ENCODE measurements at places on chromosomes 5 and 9.

DNA sequence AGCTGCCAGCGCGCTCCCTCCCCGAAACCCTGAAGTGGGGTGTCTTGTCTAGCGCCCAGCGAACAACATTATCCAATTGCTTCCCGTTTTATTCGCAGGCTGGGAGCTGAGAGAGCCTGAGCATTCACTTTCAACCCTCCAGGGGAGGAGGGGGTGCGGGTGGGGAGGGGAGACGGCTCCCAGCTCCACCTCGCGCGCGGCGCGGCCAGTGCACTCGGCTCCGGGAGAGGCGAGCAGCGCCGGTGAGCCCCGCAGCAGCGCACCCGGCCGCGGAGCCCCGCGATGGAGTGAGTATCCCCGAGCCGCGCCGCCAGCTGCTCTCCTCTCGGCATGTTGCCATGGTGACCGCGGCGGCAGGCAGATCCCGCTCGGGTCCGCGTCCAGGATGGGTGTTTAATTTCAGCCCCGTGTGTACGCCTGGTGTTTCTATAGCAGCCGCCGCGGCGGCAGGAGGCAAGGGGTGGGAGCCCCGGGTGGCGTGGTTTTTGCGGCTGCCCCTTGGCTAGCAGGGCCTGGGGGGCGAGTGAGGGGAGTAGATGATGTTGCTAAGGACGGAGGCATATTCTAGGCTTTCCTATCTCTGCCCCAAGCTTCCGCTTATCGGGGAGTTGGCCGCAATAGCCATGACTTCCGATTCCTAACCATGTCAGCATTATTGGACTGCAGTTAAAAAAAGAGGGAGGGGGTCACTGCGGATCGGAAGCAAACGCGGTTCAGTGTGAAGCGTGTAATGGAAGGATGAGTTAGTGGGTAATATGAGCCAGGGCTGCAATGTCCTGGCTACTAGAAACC, 139.2 kb upstream of the PALM2AKAP2 start:
- no peak for DNase-seq

- no peak for DNase-seq
Measured at GRCh38 chr9:35026671-35027070, 37.1 kb downstream of the DNAJB5 start.

DNA sequence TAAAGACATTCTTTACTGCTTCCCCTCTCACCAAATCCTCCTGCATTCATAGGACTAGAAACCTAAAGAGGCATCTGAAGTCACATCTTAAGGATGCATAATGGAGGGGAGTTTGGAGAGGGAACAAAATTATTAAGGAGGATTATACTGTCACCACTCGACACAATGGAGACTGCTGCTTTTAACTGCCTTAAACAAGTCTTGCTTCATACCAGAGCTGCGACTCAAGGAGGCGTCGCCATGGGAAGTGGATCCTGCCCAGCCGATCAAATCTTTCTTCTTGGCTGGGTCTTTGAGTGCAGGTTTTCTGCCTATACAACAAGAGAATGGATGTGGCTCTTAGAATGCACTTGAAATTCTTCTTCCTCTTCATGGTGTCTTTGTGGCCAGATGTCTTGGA, 66.7 kb upstream of the FOXE1 start:
- DNase-seq: no peak

- no peak for DNase-seq
Measured at GRCh38 chr9:86639899-86640379, 285.7 kb upstream of the TUT7 start.

DNA sequence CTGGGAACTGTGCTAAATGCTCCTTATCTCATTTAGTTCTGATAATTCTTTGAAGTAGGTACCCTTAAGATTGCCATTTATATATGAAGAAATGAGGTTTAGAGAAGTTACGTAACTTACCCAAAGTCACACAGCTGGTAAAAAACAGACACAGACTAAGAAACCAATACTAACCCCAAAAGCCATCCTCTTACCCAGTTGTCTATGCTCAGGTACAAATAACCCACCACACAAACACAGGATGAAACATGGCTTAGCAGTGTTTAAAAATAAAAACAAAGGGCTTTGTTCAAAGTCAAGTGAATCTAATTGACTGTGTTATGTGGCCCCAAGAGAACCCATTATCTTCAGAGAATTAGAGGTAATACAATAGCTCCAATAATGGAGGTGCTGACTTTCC, 37.0 kb upstream of the IL7R start:
- DNase-seq: peak; percentile 7

DNA sequence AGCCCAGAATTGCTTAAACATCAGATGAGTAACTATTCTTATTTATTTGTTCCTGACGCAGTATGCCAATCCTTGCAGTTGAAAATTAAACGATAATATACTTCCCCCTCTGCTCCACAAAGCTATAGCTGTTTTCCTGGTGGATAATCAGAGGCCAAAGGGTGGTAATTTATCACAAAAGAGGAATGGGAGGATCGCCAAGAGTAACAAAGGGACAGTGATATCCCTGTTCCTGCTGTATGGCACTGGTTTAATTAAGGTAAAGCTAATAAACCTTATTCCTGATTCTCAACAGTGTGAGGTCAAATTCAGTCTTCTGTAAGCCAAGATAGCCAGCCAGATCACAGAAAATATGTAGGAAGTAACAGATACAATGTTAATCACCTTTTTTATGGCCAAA, 33.4 kb upstream of the PTGER4 start:
- no peak for DNase-seq

GRCh38 chr9:14349146-14349446, 35.2 kb upstream of the NFIB start:
- DNase-seq: no peak

DNA sequence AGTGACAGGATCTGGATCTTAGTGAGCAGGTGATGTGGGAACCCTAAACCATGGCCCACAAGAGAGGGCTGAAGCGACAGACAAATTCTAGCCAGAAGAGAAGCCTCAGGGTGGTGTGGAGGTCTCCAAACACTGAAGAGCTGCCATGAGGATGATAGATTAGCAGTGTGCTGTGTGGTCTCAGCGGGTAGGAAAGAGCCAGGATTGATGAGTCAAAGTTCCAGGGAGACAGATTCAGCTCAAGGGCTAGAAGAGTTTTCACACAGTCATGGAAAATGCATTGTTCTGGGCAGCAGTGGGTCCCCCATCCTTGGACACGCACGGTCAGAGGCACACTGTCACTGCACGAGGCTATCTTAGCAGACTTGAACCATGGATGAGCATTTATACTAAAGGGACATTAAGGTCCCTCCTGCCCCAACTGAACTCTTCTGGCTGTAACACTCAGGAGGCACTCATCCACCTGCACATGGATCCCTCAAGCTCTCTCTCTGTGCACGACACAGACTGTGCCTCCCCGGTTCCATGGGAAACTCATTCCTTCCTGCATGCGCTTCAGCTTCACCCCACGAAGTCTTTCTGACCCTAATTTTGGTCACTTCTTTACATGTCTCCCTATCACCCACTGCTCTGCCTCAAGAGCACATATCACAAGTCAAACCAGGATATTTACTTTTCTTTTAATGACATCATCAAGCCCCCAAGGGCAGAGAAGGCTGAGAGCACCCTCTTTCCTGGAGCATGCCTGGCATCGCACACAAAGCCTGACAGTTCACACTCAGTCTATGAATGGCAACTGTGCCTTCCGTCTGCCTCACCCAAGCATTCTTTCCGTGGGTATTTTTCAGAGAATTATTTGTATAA, 84.8 kb downstream of the TLE1 start:
- DNase-seq: no peak

DNA sequence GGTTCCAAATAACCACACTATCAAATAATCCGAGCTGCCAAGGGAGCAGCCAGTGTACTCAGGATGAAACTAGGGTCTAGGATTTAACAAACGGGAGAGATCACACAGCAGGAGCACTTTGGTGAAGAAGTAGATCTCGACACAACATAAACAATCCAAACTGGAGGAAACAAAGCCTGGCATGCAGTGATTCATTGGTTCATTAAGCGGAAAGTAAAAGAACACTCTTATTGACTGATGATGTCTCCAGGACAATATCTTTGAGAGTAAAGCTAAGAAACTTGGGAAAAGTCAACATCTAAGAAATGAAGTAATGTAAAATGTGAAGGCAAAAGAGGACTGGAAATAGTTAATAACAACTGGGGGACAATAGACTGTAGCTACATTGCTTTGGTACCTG, 1478.3 kb upstream of the CDH9 start:
- no peak for DNase-seq

DNA sequence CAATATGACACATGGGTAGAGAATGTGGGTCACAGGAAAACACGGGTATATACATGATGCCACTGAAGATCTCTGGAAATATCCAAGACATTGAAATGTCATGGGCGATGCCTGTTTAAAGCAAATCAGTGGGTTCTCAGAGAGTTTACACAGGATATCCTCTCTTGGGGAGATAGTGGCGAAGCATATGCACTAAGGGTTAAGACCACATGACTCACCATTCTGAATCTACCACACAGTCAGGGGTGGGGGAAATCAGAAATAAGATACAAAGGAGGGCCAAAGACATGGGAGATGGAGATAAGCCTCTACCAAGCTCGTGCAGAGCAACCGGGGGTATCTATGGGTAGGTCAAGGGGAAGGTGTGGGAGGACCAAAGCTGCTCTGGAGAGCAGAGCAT, 58.8 kb downstream of the SH3PXD2B start:
- DNase-seq: no peak

GRCh38 chr9:15007698-15008097, 97.5 kb upstream of the FREM1 start:
- no peak for DNase-seq

DNA sequence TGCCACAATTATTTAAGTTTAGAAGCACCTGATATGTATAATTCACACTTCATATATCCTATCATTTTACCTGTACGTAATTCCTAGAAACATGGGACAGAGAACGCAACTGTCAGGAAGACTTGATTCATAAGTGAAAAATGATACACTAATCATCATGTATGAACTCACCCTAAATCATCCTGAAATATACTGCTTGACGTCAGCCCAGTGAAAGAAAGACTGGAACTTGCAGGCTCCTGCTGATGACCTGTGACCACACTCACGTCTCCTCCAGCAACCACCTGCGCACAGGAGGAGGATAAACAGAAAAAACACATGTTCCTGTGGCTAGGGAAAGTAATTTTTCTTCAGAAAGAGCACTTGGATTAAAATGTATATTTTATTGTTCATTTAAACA, 169.7 kb downstream of the MPDZ start:
- no peak for DNase-seq

DNA sequence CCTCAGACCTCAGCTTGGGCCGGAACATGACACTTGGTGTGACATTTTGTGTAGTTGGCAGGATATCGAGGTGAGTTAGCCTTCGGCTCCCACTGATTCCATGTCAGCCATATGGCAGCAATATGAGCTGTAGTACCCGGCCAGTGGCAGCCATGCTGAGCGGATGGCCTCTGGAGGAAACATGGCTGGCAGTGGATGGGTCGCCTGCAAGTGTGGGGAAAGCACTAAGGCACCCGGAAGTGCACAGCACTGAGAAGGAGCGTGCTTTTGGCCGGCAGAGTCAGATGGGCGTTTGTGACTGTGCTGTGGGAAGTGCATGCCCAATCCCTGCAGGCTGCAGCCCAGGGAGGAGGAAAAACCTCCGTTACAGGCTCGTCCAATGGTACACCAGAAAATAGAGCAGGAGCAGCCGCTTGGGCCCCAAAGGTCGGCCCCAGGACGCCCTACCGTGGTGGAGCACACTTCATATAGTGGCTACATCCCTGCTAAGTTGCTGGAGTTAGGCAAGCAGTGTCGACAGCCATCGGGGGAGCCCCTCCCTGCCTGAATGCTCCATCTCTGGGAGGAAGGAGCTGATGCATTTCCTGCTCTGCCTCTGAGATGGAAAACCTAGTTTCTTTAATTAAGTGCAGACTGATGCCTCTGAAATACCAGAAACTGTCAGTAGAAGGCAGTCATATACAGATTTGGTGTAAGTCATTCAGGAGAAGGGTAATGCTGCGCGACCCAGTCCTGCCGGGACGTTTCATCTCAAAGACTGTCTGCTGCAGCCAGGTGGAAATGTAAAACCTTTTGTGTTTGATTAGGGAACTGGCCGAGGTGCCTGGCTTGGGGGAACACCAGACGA, 2185.8 kb upstream of the ACO1 start:
- DNase-seq: no peak

DNA sequence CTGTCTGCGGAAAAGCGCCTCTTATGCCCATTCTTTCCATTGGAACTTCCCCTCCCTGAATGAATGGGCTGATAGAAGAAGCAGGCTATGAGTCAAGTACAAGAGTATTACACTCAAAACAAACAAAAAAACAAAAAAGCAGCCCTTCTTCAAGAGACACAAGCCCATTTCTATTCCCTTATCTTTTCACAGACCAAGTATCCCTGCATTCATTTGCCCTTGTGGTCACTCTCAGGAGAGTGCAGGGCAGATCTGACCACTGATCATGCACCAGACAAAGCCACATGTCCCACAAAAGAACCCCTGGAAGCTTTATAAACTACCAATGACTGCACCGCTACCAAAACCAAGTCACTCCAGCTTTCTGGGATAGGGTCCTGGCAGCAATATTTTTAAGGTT, 262.5 kb upstream of the TAS2R1 start:
- DNase-seq: no peak

DNA sequence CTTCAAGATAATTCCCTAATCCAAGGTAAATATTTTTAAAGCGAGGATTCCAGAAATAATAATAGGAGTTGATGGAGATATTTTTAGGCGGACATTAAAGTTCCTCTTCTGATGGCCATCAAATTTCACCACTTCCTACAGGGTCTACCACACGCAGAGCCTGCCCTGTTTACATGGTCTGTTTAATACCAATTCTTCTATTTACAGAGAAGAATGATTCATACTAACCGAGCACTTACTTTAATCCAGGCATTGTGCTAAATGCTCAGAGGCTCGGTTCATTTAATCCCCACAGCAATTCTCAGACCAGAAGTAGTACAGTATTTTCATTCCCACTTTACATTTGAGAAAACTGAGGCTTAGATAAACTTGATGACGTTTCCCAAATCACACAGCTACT, 3.0 kb upstream of the ITGA1 start:
- DNase-seq: no peak

GRCh38 chr5:127229185-127229889, 61.3 kb upstream of the MEGF10 start:
- peak; percentile 51 for DNase-seq

DNA sequence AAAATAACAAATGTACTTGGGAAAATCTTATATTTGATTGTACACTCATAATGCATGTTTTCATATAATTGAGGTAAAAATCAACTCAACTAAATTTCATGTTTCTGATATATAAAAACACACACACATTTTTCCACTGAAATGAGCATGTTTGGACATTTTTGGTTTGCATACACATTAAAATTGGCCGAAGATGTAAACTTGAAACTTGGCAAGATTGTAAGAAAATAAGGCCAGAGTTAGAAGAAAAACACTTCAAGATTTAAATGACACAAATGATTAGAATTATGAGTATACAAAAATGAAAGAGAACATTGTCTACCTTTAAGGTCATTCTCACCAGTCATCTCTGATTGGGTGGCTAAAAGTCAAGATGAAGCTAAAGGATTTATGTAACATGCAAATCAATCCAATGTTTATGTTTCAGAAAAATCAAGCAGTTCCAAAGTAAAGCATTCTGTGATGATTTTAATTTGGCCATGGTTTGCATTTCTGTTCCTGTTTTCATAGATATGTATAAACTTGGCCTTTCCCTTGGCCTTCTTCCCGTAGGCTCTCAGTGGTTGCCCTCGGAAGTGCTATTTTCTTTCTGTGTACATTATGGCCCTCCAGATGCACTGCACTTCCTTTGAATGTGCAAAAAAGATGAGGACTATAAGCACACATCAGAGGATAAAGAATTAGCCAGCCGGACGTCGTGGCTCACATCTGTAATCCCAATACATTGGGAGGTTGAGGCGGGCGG, 1105.4 kb upstream of the DMAC1 start:
- DNase-seq: no peak

Measured in activated naive CD4-positive, alpha-beta T cell treated with anti-CD3 and anti-CD28 coated beads, Interleukin-2, amount 50 U/mL, for 72 hours (primary cell).